Epithelial cell of alveolus of lung (primary cell): ENCODE measurements at places on chromosomes 5 and 9. TPM values are rescaled to one million over a fixed set of nuclear protein-coding genes. Genes with fewer than 3 reads are reported as not detected.

The IFNK gene
- total RNA-seq, result not detected in 2 replicates

The BTNL8 gene
- not detected in 2 replicates for total RNA-seq

The CHSY3 gene
- 1.7 and 3.7 TPM in 2 replicates for total RNA-seq

The CORO2A gene
- 0.32 and 2.1 TPM in 2 replicates for total RNA-seq

The PCDHGC3 gene
- total RNA-seq, result 51.5 and 161 TPM in 2 replicates

The SLC27A4 gene
- total RNA-seq, result 16.4 and 26.8 TPM in 2 replicates

The DCP2 gene
- 16.9 and 18.8 TPM in 2 replicates for total RNA-seq

The TMEM203 gene
- 45.5 and 57.0 TPM in 2 replicates for total RNA-seq

The MEIKIN gene
- total RNA-seq, result not detected in 2 replicates

The GABRA1 gene
- total RNA-seq, result not detected in 2 replicates

The GPRIN1 gene
- total RNA-seq, result 4.5 and 12.0 TPM in 2 replicates

The SRD5A1 gene
- total RNA-seq, result 5.2 and 35.5 TPM in 2 replicates

The ADAMTS2 gene
- total RNA-seq, result 29.2 and 83.8 TPM in 2 replicates

The AKNA gene
- 11.1 and 12.6 TPM in 2 replicates for total RNA-seq

The TTC23L gene
- not detected in 2 replicates for total RNA-seq

The SPATA31A3 gene
- not detected in 2 replicates for total RNA-seq

The SPINK7 gene
- total RNA-seq, result not detected in 2 replicates

The PLAC8L1 gene
- not detected in 2 replicates for total RNA-seq

The PCDHA13 gene
- total RNA-seq, result not detected in 2 replicates

The HNRNPA0 gene
- total RNA-seq, result 11.5 and 15.0 TPM in 2 replicates

The SMIM32 gene
- total RNA-seq, result 0.16 TPM in 1 of 2 replicates, not detected in the other

The IFNA13 gene
- total RNA-seq, result not detected in 2 replicates
